Breast epithelium (tissue), 4 donors: ENCODE measurements at places on chromosomes 3 and 15. TPM values are rescaled to one million over a fixed set of nuclear protein-coding genes. Genes with fewer than 3 reads are reported as not detected.
A peak's percentile ranks its signal among the peaks of the same experiment; 100 is the strongest.

DNA sequence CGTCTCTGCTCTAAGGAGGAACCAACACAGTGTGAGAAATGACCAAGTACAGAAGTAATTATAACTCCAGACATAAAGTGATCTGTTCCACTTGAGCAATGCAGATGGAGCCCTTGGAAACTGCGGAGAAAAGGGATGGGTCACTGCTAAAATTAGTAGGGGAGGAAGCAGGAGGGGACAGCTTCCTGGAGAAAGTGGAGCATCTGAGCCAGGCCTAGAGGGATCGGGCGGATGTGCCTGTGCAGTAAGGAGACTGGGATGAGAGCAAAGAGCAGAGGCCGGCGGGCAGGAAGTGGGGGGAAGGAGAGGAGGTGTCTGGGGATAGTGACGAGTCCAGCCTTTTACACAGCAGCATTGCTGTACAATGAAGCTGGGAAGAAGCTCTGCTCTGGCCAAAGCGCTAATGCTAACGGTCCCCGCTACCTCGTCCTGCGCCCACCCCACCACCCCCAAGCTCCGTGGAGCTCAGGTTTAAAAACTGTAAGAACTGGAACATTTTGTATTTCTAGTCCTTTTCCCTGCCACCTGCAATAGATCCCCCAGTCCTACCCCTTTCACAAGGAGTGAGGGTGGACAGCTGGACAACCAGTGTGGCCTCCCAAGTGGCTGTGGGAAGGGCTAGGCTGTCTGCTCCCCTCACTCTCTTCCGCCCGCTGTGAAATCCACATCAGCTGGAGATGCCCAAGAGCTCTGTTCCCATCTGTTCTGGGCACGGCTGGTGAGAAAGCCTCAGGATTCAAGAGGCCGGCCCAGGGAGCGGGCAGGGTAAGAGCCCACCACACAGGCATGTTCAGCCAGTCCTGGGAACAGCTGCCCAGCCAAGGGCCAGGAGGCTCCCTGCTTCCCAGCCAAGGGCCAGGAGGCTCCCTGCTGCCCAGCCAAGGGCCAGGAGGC lies 53.0 kb upstream of the HES1 start:
- H3K36me3 ChIP-seq = no peaks in the 10 kb centered on the region
- H3K27ac ChIP-seq = no peak overlapping the region

GRCh38 chr3:50204804-50205412 lies at the start of gene SLC38A3:
Gene SLC38A3, plus strand, starts transcription at chr3:50205271. Its CDS starts 8,929 bp downstream, at chr3:50214200.
- H3K36me3 ChIP-seq = no peaks in the 10 kb centered on the region
- peak within 1 kb of the TSS; percentile 27 for H3K4me3 ChIP-seq
- peaks cover 4% of the 10 kb centered on the region for H3K4me1 ChIP-seq
- no peak within 1 kb of the TSS for H3K27ac ChIP-seq

- H3K27me3 ChIP-seq = peaks cover 35% of the 10 kb centered on the region
- H3K36me3 ChIP-seq = no peaks in the 10 kb centered on the region
- no peaks in the 10 kb centered on the region for H3K4me1 ChIP-seq
- H3K4me3 ChIP-seq = no peak within 1 kb of the TSS
Measured at GRCh38 chr3:63278171-63279004, at the start of gene SYNPR. Gene SYNPR, plus strand, starts transcription at chr3:63278308.

Gene MESP2
- 2.3 TPM for total RNA-seq

Gene OSTN
- not detected for total RNA-seq

- no peaks in the 10 kb centered on the region for H3K36me3 ChIP-seq
- H3K27ac ChIP-seq = no peak overlapping the region
- no peaks in the 10 kb centered on the region for H3K4me1 ChIP-seq
- no peak overlapping the region for H3K4me3 ChIP-seq
- DNase-seq = no peak
Measured at GRCh38 chr3:175343946-175344345, 484.8 kb downstream of the NAALADL2 start.

- no peaks in the 10 kb centered on the region for H3K36me3 ChIP-seq
- H3K4me3 ChIP-seq = no peak overlapping the region
Measured at GRCh38 chr3:53624061-53624857, 129.8 kb downstream of the CACNA1D start.

GRCh38 chr15:58407236-58407775 lies 24.5 kb upstream of the LIPC start:
- no peak for DNase-seq
- no peaks in the 10 kb centered on the region for H3K4me1 ChIP-seq
- no peak overlapping the region for H3K4me3 ChIP-seq
- no peak overlapping the region for H3K27ac ChIP-seq
- no peaks in the 10 kb centered on the region for H3K36me3 ChIP-seq
- no peaks in the 10 kb centered on the region for H3K27me3 ChIP-seq

Gene TTC21A
- total RNA-seq = 5.9 TPM

DNA sequence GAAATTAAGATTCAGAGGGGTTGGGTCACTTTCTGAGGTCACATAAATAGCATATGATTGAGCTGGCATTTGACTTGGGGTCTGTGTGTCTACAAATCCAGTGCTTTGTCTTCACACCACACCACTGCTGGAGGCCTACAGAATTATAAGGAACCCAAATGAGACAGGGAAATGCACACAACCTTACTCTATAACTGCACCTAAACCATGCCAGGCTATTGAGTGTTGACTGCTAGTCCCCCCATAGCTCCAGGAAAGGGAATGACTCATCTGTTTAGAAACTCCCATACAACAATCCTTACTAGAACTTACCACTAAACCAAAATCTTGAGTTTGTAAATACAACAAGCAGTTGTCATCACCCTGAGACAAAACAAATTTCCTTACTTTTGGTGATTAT lies 16.9 kb upstream of the TSC22D2 start:
- no peaks in the 10 kb centered on the region for H3K4me1 ChIP-seq
- H3K27ac ChIP-seq = no peak overlapping the region
- DNase-seq = no peak
- H3K36me3 ChIP-seq = no peaks in the 10 kb centered on the region

DNA sequence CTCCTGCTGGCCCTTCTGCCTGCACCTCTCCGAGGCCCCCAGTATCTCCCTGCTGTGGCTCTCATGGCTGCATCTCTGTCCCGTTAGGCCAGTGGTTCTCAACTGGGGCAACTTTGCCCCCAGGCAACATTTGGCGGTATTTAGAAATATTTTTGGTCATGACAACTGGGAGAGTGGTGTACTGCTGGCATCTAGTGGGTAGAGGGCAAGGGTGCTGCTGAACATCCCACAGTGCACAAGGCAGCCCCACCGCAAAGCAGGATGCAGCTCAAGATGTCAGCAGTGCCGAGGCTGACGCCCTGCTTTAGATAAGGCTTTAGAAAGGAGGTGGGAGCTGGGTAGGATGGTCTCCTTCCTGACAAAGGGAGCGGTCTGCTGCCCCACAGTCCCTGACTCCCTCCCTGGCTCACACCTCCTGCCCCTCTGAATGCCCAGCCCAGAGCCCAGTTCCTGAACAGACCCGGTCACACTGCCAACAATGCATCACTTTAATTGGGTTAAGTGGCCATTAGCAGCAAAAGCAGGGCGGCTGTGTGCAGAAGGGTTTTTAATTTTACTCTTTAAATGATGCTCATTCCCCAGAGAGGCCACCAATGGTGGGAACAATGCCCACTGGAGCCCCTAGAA lies 68.8 kb upstream of the TMEM115 start:
- H3K36me3 ChIP-seq = no peaks in the 10 kb centered on the region
- H3K27me3 ChIP-seq = no peaks in the 10 kb centered on the region

DNA sequence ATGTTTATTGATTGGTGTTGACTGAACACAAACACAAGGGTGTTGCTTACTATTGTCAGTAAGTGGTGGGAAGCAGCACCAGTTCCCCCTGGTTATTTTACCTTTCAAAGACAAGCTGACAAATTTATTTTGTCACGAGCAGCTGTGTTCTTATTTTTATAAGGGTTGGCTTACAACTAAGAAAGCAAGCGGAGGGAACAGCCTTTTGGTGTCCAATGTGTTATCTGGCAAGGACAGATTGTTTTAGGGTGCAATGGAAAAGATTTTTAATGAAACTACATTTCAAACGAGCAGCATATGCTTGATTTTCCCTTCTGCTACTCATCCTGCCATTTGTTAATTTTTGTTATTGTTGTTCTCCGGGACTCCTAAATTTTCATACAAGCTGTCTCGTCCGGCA lies 920.6 kb upstream of the CFAP20DC start:
- no peak overlapping the region for H3K4me3 ChIP-seq
- H3K27ac ChIP-seq = no peak overlapping the region
- no peaks in the 10 kb centered on the region for H3K4me1 ChIP-seq
- H3K27me3 ChIP-seq = no peaks in the 10 kb centered on the region

Gene KLF15
- total RNA-seq = 36.3 TPM

- no peaks in the 10 kb centered on the region for H3K27me3 ChIP-seq
- peak overlapping the region; percentile 92 for H3K27ac ChIP-seq
- H3K4me1 ChIP-seq = peaks cover 5% of the 10 kb centered on the region
- no peak for DNase-seq
- H3K4me3 ChIP-seq = peak overlapping the region; percentile 82
- H3K36me3 ChIP-seq = no peaks in the 10 kb centered on the region
Measured at GRCh38 chr15:22839046-22839695, 705 bp downstream of the NIPA2 start.

Gene NR1I2
- total RNA-seq = 0.32 TPM

DNA sequence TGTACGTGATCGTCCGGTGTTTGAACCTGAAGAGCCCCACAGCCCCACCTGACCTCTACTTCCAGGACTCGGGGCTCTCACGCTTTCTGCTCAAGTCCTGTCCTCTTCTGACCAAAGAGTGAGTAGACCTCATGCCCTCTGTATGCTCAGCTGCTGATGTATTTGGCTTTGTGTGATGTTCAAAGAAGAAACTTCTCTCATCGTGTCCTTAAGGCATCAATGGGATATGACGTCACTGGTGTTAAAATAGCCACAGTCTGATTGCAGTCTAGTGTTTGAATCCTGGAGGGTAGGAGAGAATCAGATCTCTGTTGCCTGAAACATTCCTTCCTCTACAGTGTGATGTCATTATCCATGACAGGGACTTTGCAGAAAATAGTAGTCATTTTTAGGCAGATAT lies 28.1 kb downstream of the ABHD2 start:
- no peak for DNase-seq
- H3K27me3 ChIP-seq = no peaks in the 10 kb centered on the region
- no peaks in the 10 kb centered on the region for H3K36me3 ChIP-seq
- peak overlapping the region; percentile 82 for H3K27ac ChIP-seq

DNA sequence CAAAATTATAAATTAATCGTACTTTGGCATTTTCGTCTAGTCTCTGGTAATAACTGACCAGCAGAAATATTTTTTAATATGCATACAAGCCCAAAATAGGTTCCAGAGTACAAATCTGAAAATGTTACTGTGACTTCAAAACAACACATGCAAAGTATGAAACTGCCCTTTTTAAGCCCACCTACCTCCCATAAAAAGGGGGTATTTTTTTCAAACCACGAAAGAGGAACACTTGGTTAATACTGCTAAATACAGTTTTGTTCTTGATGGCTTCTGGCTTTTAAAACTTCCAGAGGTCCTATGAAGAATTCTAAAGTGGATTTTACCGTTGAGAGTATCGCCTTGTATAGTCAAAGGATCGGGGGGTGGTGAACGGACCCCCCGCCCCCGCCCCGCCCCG lies 610.7 kb downstream of the FOXP1 start:
- DNase-seq = no peak
- H3K4me1 ChIP-seq = no peaks in the 10 kb centered on the region
- H3K36me3 ChIP-seq = no peaks in the 10 kb centered on the region

DNA sequence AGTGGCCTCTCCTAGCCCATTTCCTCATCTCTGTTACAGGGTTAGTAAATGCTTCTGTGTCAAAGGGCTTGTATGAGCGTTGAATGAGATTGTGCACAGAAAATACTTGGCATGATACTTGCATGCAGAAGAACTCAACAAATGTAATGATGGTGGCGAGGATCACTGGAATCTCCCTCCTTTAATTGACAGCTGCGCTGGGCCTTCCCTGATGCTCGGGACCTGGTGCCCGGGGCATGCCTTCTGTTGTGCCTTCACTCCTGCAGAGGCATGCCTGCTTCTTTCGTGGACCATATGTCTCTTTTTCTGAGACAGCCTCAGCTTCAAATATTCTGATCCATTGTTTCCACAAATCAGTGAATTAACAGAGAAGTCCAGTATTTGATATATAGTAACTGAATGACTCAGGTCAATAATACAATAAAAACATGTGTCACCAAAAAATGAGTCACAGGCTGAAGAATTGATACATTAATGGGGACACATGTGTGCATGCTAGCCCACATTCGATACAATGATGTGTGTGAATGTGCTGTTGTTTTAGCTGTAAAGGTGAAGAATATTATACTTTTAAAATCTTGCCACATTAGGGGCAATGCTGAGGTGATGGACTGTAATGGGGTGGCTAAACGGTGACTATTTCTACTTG lies 243.3 kb upstream of the TBL1XR1 start:
- no peak overlapping the region for H3K4me3 ChIP-seq
- H3K27ac ChIP-seq = no peak overlapping the region
- H3K36me3 ChIP-seq = no peaks in the 10 kb centered on the region
